ENCODE measurements at places on chromosomes 5 and 9.

GRCh38 chr5:127993476-127993875 lies 90.1 kb upstream of the SLC12A2 start:
- DNase-seq = no peak

- no peak for DNase-seq
Measured at GRCh38 chr9:135073081-135073740, 14.3 kb upstream of the OLFM1 start.

- no peak for DNase-seq
Measured at GRCh38 chr9:115349542-115349941, 231.6 kb upstream of the TNC start.

GRCh38 chr5:142446131-142446959 lies 121.5 kb upstream of the SPRY4 start:
- no peak for DNase-seq

Measured in fibroblast of the conjunctiva (primary cell).